ENCODE measurements at places on chromosomes 7 and 10.

- DNase-seq: no peak
Observed at GRCh38 chr7:58316-58715, 134.1 kb upstream of the FAM20C start.

DNA sequence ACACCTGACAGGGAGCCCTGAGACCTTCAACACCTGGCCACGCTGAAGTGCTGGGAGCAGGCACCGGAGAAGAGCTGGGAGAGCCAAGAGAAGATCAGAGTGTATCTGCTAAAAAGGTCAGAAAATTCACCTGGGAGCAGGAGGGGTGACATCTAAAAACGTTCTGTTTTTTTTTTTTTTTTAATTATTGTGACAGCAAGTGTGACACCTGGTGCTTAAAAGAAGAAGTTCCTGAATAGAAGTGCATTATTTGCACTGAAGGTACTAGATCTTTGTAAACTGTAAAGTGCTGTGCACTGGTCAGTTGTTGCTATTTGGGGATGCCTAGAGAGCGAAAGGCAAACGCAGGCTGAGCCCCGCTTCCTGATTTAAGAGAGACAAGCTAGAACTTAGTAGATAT is 422.0 kb downstream of the PLXNA4 start:
- no peak for DNase-seq

GRCh38 chr7:107622894-107623293 is 37.7 kb upstream of the SLC26A4 start:
- no peak for DNase-seq

- no peak for DNase-seq
Observed at GRCh38 chr7:93375603-93376002, 143.4 kb downstream of the VPS50 start.

DNA sequence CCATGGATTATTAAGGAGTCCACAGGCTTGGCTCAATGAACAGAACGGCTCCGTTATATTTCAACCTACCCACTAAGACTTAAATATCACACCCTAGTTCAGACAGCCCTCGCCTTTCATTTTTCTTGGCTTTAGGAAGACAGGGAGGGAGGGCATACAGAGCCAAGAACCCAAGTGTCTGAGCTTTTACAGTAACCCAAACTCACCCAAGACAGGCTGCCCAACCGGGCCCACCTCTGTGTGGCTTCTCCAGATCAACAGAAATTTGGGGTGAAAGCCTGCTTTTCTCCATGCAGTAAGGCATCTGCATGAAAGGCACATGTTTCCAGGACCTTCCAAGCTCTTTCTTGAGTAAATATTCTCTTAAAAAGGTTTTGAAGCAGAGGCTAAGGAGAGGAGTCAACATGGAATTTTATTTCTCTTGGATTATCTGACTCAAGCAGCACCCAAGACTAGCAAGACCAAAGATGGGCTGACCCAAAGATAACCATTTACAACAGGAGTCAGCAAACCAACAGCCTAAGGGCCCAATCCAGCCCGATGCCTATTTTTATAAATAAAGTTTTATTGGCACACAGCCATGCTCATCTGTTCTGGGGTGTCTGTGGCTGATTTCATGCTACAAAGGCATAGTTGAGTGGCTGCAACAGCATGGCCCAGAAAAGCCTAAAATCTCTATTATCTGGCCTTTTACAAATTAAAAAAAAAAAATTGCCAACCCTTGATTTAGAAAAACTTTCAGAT is 90.1 kb downstream of the KCNMA1 start:
- no peak for DNase-seq

All from CD4-positive, alpha-beta T cell treated with Interleukin-6 at 100 ng/mL for 8 hours (primary cell).